Left ventricle myocardium superior (tissue), 1 donor: ENCODE measurements at places on chromosomes 2 and 18. TPM values are rescaled to one million over a fixed set of nuclear protein-coding genes. Genes with fewer than 3 reads are reported as not detected.

Gene ZNF532
- total RNA-seq = 64.2 TPM

Gene LINC00305
- total RNA-seq = not detected

Gene FAP
- total RNA-seq = 1.3 TPM

Gene TCF23
- 0.10 TPM for total RNA-seq

Gene MBP
- 32.7 TPM for total RNA-seq

Gene HEATR5B
- total RNA-seq = 27.0 TPM

Gene UGT1A3
- total RNA-seq = not detected

Gene RESP18
- not detected for total RNA-seq

Gene SLC9A2
- 0.15 TPM for total RNA-seq

Gene MYO3B
- total RNA-seq = 0.05 TPM

Gene IL18RAP
- 0.99 TPM for total RNA-seq

Gene MC2R
- not detected for total RNA-seq
